ENCODE measurements at places on chromosomes 12 and 14.
A peak's percentile ranks its signal among the peaks of the same experiment; 100 is the strongest.

DNA sequence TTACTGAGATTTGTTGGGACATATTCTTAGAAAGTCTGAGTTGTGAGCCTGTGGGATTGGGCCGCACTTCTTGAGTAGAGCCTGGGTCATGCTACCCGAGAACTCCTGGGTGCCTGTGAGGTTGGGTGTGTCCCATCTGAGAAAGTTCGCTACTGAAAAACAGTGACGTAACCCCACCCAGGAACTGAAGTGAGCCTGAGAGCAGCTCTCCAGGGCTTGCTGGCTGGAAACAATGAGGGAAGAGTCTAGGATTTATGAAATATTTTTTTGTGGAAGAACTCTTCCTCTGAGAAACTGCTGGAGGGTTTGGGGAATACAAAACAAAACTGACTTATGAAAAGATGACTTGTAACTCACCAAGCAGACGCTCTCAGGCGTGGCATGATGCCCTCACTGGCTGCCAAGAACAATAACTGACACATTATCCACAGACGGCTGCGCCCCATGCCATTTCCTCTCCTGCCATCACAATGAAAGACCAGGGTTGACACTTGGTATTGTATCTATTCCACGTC is 69.2 kb downstream of the RASSF3 start:
- DNase-seq, result no peak

DNA sequence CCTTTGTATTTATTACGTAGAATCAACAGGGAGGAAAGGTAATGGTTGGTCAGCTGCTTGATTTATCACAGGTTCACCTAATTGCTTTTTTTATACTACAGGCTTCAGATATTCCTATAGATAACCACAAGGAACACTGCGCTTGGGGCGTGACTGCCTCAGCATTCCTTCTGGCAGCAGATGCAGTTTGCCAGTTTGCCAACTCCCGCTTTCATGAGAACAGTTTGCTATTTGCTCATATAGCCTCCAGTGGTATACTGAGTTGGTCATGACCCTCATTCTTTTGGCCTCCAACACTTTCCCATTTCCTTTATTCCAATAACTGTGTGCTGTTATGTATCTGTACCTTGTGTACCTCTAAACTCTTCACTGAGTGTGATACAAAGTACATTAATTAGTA is 38.6 kb upstream of the ACSM4 start:
- no peak for DNase-seq

GRCh38 chr12:119710374-119710964 is 42.5 kb downstream of the PRKAB1 start:
- no peak for DNase-seq

- DNase-seq, result no peak
Observed at GRCh38 chr12:68154779-68155178, 4.8 kb downstream of the IFNG start.

- no peak for DNase-seq
Observed at GRCh38 chr14:77031759-77032490, 3.4 kb upstream of the IRF2BPL start.

GRCh38 chr12:130333341-130333740 is 4.3 kb upstream of the PIWIL1 start:
- DNase-seq, result no peak

- no peak for DNase-seq
Observed at GRCh38 chr12:805022-805632, 52.7 kb downstream of the WNK1 start.

DNA sequence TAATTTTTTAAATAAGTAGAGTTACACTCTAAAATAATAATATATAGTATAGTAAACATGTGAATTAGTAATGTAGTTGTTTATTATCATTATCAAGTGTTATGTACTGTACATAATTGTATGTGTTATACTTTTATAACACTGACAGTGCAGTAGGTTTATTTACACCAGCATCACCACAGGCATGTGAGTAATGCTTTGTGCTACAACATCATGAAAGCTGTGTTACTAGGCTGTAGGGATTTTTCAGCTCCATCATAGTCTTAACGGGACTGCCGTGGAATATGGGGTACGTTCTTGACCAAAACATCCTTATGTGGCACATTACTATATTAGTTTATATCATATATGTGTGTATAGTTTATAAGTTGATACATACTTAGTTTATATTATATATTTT is 8.6 kb downstream of the FNTB start:
- DNase-seq, result no peak

DNA sequence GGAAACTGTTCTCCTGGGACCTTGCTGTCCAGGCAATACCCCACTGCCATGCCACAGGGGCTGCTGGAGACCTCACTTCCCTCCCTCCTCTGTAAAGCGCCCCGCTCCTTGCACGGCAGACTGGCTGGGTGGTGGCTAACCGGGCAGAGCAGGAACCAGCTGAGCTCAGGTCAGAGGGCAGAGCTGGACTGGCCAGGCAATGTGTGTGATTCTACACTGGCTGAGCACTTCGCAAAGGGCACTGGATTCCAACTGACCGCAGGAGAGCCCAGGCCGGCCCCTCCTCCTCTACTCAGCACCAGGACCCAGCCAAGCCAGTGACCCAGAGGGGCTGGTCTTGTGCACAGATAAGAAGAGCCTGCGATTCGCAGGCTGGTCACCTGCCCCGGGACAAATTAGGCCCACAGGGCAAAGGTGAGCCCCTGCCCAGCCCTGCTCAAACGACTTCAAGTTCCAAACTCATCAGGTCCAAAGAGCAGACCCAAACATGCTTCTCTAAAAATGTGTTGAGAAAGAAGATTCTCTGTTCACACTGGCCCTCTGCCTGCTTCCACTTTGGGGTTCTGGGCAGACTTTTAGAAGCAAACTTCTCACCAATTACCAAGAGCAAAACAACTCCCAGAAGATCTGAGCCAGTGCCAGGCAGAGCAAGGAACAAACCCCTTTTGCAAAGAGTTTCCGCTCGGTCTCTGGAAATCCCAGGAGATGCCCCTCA is 54.9 kb upstream of the DIO3 start:
- no peak for DNase-seq

DNA sequence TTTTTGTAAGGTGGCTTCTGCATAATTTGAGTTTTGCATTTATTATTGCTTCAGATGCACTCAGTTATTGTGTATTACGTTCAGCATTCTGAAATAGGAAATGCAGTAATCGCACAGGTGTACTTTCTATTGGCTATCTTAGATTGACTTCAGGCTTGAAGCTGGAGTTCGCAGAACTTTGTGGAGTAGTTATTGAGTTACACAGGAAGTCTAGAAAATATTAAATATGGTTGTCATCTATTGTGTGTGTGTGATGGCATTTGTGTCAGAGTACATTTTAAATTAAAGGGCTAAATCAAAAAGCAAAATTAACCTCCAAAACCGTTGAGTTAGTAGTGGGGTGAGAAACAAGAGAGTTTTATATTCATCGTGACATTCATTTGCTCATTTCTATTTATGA is 2.7 kb downstream of the ARID2 start:
- DNase-seq, result no peak

DNA sequence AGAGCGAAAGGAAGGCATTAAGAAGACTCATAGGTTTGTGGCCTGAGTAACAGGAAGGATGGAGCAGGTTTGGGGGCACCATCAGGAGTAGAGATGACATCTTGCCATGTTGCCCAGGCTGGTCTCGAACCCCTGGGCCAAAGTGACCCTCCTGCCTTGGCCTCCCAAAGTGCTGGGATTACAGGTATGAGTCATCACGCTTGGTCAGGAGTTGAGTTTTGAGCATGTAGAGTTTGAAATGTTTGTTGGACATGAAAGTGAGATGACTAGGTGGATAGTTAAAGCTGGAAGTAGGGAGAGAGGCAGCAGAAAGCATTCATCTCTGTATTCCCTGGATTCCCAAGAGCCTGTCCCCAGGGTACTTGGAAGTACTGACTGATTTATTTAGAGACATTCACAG is 112.6 kb downstream of the ERC1 start:
- DNase-seq, result no peak

DNA sequence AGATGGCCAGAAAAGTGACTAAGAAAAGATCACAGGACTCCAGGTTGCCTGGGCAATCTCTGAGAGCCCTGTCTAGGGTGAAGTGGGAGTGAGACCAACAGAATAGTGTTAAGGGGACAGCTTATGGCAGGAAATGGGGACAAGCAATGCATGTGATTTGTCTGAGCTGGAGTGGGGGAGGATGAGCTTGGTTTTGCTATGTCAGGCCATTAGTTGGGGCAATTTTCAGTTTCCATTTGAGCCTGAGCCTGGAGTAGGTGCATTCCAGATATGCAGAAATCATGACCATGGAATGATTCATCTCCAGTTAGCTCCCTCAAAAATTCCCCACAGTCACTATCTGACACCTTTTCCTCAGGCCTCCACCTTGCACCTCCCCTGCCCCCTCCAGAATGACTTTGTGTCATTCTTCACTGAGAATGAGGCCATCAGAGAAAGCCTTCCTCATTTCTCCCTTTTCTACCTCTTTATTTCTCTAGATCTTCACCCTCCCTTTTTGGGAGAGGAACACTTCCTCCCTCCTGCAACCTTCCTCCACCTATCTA is 150.9 kb upstream of the PLEKHG7 start:
- peak; percentile 72 for DNase-seq

Data from GM13976 (cell line).